ENCODE measurements at places on chromosomes 2 and 18. TPM values are rescaled to one million over a fixed set of nuclear protein-coding genes. Genes with fewer than 3 reads are reported as not detected.

DNA sequence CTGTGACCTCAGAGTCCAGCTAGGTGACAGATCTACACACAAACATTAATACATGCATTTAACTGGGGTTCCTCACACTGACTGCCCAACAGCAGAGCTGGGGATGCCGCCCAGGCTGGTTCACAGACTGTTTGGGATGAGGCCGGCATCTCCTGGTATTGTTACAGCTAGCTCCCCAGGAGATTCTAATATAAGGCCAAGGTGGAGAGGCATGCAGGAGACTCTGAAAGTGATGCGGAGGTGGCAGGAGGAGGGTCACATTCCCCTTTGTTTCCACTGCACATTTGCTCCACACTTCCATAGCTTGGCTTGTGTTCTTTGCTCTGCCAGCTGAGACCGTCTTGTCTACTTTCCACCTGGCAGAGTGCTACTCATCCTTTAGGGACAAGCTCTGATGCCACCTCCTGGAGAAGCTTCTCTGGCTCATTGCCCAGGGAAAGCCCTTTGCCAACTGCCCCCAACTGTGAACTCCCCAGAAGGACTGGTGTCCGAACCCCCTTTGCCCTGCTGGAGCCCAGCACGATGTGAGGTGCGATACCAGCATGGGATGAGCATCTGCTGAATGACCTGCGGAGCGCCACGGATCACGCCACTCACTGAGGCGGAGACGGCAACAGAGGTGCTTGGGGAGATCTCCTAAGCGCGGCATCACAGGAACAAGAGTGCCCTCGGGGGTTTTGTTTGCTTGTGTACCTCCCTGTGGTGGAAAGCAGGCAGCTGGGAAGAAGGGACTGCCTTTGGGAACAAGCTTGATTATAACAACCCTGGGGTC, 88.8 kb downstream of the UXS1 start:
- no peak for DNase-seq
- H3K4me1 ChIP-seq, result peaks cover 6% of the 10 kb centered on the region
- H3K4me3 ChIP-seq, result no peak overlapping the region
- no peaks in the 10 kb centered on the region for H3K27me3 ChIP-seq

GRCh38 chr2:20173496-20174402, 51.2 kb downstream of the SDC1 start:
- no peak overlapping the region for H3K4me3 ChIP-seq
- H3K27me3 ChIP-seq, result peaks cover 12% of the 10 kb centered on the region
- no peak for DNase-seq

DNA sequence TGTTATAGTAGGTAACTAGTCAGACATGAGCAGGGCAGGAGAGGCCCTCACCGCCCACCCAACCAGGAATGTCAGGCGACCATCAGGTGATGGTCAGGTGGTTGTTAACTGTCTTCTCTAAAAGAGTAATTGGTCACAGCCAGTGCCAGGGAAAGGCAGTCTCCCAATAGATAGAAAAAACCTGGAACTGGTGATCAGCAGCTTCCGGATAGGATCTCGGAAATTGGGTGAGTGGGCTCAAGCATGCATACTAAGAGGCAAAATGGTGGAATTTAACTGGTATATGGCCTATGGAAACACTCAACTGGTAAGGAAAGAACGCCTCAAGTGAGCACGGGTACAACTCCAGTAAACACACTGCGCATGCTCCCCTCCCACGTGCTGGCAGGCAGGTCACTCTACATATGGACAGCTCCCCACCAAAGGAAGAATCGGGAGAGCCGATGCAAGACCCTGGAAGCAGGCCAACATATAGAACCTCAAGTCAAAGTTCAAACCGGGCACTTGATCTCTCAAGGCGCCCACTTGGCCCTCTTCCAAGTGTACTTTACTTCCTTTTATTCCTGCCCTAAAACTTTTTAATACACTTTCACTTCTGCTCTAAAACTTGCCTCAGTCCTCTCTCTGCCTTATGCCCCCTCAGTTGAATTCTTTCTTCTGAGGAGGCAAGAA, 43.5 kb upstream of the TMEM131 start:
- peaks cover 17% of the 10 kb centered on the region for H3K27me3 ChIP-seq
- H3K36me3 ChIP-seq, result no peaks in the 10 kb centered on the region
- no peaks in the 10 kb centered on the region for H3K4me1 ChIP-seq

- H3K27ac ChIP-seq, result no peak overlapping the region
- H3K4me1 ChIP-seq, result no peaks in the 10 kb centered on the region
Observed at GRCh38 chr2:33782395-33783230, 183.5 kb upstream of the FAM98A start.

DNA sequence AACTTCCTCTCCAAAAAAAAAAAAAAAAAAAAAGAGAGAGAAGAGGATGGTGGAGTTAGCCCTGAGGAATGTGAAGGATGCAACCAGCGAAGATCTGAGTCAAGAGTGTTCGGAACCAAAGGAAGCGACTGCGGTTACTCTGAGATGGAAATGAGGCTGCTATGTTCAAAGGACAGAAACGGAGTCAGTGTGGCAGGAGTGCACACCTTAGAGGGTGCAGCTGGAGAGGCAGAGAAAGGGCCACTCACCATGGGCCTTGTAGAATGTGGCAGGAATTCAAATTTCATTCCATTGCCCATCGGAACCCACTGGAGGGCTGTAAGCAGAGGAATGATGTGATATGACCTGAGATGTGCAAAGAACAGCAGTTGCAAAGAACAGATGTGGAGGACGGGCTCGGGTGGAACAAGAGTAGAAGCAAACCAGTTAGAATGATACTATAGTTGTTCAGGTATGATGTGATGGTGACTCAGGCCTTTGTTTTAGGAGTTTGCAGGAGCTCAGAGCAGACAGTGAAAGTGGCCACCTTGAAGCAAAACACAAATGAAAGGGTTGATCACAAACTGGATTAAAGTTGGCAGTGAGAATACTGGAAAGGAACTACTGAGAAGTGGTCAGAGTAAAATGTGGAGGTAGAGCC, 22.6 kb downstream of the ITGA6 start:
- H3K27me3 ChIP-seq, result peaks cover 2% of the 10 kb centered on the region
- no peak overlapping the region for H3K4me3 ChIP-seq
- peak overlapping the region; percentile 9 for H3K27ac ChIP-seq

GRCh38 chr2:239378021-239378917, 22.6 kb downstream of the HDAC4 start:
- H3K4me1 ChIP-seq, result peaks cover 30% of the 10 kb centered on the region
- H3K27ac ChIP-seq, result no peak overlapping the region
- DNase-seq, result no peak
- H3K36me3 ChIP-seq, result peaks cover 6% of the 10 kb centered on the region
- no peaks in the 10 kb centered on the region for H3K27me3 ChIP-seq
- H3K4me3 ChIP-seq, result no peak overlapping the region

The ZNF521 gene
- total RNA-seq, result not detected

The TSN gene
- 56.7 TPM for total RNA-seq

The CFAP65 gene
- total RNA-seq, result not detected

GRCh38 chr2:82781176-82781915, 1677.7 kb downstream of the SUCLG1 start:
- H3K4me1 ChIP-seq, result no peaks in the 10 kb centered on the region
- no peaks in the 10 kb centered on the region for H3K36me3 ChIP-seq
- H3K27me3 ChIP-seq, result no peaks in the 10 kb centered on the region
- H3K4me3 ChIP-seq, result no peak overlapping the region
- no peak overlapping the region for H3K27ac ChIP-seq

The SERPINB11 gene
- total RNA-seq, result not detected

GRCh38 chr18:35289727-35290093, 319 bp downstream of the ZSCAN30 start:
- peaks cover 42% of the 10 kb centered on the region for H3K4me1 ChIP-seq
- H3K36me3 ChIP-seq, result peaks cover 76% of the 10 kb centered on the region
- no peaks in the 10 kb centered on the region for H3K27me3 ChIP-seq

GRCh38 chr2:83368916-83369315, 1090.2 kb downstream of the SUCLG1 start:
- H3K36me3 ChIP-seq, result no peaks in the 10 kb centered on the region
- no peak overlapping the region for H3K4me3 ChIP-seq
- no peaks in the 10 kb centered on the region for H3K27me3 ChIP-seq
- no peaks in the 10 kb centered on the region for H3K4me1 ChIP-seq
- DNase-seq, result no peak
- no peak overlapping the region for H3K27ac ChIP-seq

The KCNF1 gene
- total RNA-seq, result not detected

- H3K4me1 ChIP-seq, result peaks cover 16% of the 10 kb centered on the region
- no peaks in the 10 kb centered on the region for H3K36me3 ChIP-seq
- no peaks in the 10 kb centered on the region for H3K27me3 ChIP-seq
- DNase-seq, result peak; percentile 16
- peak overlapping the region; percentile 57 for H3K4me3 ChIP-seq
Observed at GRCh38 chr18:70621710-70622109, 332.9 kb downstream of the SOCS6 start.

The SOX11 gene
- total RNA-seq, result not detected

GRCh38 chr2:225366731-225367130, 32.8 kb upstream of the NYAP2 start:
- H3K36me3 ChIP-seq, result no peaks in the 10 kb centered on the region
- no peaks in the 10 kb centered on the region for H3K4me1 ChIP-seq
- H3K27me3 ChIP-seq, result peaks cover 1% of the 10 kb centered on the region
- H3K27ac ChIP-seq, result no peak overlapping the region
- no peak overlapping the region for H3K4me3 ChIP-seq

- peaks cover 17% of the 10 kb centered on the region for H3K27me3 ChIP-seq
- H3K27ac ChIP-seq, result no peak overlapping the region
- no peak overlapping the region for H3K4me3 ChIP-seq
- no peaks in the 10 kb centered on the region for H3K36me3 ChIP-seq
- no peaks in the 10 kb centered on the region for H3K4me1 ChIP-seq
- no peak for DNase-seq
Observed at GRCh38 chr2:160140471-160140870, 59.6 kb downstream of the ITGB6 start.

DNA sequence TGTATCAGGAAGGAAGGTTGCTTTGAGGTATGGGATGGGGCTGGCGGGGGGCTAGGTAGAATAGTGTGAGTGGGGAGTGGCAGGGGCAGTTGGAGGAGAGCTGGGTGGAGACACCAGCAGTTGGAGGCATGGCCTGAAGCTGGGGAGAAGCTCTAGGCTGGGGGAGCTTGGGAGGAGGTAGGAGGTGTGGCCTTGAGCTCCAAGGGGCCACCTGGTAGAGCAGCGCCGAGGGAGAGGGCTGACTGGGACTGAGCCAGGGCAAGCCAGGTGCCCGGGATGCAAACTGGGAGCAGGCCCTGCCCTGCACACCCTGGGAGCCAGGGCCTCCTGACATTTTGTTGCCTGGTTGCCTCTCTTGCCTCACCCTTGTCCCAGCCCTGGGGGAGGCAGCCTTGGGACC, 33.1 kb upstream of the PDIA6 start:
- no peaks in the 10 kb centered on the region for H3K4me1 ChIP-seq
- H3K36me3 ChIP-seq, result no peaks in the 10 kb centered on the region
- peaks cover 20% of the 10 kb centered on the region for H3K27me3 ChIP-seq
- no peak overlapping the region for H3K4me3 ChIP-seq
- no peak overlapping the region for H3K27ac ChIP-seq

The IL37 gene
- 0.48 TPM for total RNA-seq

- DNase-seq, result no peak
- H3K4me1 ChIP-seq, result peaks cover 17% of the 10 kb centered on the region
- no peak overlapping the region for H3K4me3 ChIP-seq
- peaks cover 94% of the 10 kb centered on the region for H3K27me3 ChIP-seq
- no peaks in the 10 kb centered on the region for H3K36me3 ChIP-seq
- no peak overlapping the region for H3K27ac ChIP-seq
Observed at GRCh38 chr2:176100547-176101140, 1.0 kb downstream of the HOXD12 start.

DNA sequence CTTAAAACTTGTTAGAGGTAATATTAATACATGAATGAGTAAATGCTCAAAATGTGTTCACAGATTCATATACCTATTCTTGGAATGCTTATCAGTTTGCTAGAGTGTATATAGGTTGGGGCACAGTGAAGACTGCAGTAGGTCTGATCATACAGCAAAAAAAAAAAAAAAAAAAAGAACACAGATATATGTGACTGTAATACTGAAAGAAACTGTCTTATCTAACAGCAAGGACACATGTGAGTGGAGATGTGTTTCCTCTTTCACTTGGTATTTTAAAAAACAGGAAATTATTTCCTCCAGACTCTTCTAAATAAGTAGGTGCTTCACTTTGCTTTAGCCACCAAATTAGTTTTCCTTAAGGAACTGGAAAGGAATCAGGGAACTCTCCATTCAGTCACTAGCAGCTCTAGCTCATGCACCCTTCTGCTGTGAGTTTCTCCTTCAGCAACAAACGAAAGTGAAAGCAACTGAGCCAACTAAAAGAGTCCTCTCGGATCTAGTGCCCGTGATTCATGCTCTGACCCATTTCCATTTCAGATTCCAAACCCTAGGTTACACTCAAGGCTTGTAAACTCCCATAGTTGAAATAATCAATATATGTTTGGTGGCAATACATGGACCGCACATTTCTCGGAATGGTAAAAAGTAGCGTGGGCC, 98.5 kb downstream of the DSEL start:
- no peaks in the 10 kb centered on the region for H3K36me3 ChIP-seq
- peak; percentile 19 for DNase-seq
- peaks cover 8% of the 10 kb centered on the region for H3K4me1 ChIP-seq
- no peaks in the 10 kb centered on the region for H3K27me3 ChIP-seq

DNA sequence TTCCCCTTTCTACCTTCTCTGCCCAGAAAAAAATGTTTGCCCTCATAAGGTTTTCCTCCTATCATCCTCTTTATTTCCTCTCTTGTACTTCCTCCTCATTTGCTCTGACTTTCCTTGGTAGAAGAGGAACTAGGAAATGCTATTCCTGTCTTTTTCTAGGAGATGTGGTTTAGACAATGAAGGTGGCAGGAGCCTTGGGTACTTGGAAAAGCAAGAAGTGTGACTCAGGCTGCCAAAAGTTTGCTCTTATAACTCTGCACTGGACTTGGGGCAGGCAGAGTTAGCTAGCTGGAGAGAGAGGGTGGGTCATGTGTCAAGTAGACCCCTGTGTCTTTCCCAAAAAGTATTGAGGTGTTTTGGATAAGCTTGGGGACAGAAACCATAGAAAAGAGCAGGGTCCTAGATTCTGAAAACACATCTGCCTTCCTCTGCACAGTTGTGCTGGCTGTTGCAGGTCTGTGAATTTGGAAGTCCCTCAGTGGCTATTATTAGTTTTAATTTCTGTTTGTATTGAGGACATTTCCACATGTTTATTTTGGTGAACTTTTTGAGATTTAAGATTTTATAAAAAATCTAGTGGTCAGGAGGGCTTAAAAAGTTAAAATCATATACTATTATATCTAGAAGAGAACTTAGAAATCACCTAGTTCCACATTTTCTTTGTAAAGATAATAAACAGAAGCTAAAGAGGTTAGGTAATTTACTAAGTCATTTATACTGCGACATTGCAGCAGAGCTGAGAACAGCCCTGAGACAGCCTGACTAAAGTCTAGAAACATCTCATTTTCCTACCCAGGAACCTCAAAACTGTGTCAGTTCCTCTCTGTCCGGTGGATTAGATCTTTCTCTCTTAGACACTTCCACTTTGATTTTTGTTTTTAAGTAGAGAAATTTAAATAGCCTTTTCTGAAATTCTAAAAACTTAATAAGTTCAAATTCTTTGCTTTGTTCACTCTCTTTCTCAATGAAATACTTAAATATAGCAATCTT, 16.0 kb downstream of the INSIG2 start:
- H3K27ac ChIP-seq, result no peak overlapping the region
- no peak overlapping the region for H3K4me3 ChIP-seq
- H3K36me3 ChIP-seq, result peaks cover 69% of the 10 kb centered on the region
- H3K4me1 ChIP-seq, result peaks cover 20% of the 10 kb centered on the region
- no peaks in the 10 kb centered on the region for H3K27me3 ChIP-seq
- DNase-seq, result no peak

- H3K36me3 ChIP-seq, result no peaks in the 10 kb centered on the region
- no peak overlapping the region for H3K4me3 ChIP-seq
- no peak overlapping the region for H3K27ac ChIP-seq
- DNase-seq, result no peak
Observed at GRCh38 chr18:49588171-49588570, 26.3 kb downstream of the LIPG start.

- H3K4me1 ChIP-seq, result no peaks in the 10 kb centered on the region
- no peak overlapping the region for H3K4me3 ChIP-seq
- no peak overlapping the region for H3K27ac ChIP-seq
- H3K27me3 ChIP-seq, result no peaks in the 10 kb centered on the region
- DNase-seq, result no peak
Observed at GRCh38 chr2:61988462-61989366, 83.2 kb downstream of the COMMD1 start.
